NCI-H345 (cell line): ENCODE measurements at places on chromosomes 5 and 9.

- no peak for DNase-seq
Observed at GRCh38 chr5:178576591-178577351, 13.4 kb downstream of the COL23A1 start.

DNA sequence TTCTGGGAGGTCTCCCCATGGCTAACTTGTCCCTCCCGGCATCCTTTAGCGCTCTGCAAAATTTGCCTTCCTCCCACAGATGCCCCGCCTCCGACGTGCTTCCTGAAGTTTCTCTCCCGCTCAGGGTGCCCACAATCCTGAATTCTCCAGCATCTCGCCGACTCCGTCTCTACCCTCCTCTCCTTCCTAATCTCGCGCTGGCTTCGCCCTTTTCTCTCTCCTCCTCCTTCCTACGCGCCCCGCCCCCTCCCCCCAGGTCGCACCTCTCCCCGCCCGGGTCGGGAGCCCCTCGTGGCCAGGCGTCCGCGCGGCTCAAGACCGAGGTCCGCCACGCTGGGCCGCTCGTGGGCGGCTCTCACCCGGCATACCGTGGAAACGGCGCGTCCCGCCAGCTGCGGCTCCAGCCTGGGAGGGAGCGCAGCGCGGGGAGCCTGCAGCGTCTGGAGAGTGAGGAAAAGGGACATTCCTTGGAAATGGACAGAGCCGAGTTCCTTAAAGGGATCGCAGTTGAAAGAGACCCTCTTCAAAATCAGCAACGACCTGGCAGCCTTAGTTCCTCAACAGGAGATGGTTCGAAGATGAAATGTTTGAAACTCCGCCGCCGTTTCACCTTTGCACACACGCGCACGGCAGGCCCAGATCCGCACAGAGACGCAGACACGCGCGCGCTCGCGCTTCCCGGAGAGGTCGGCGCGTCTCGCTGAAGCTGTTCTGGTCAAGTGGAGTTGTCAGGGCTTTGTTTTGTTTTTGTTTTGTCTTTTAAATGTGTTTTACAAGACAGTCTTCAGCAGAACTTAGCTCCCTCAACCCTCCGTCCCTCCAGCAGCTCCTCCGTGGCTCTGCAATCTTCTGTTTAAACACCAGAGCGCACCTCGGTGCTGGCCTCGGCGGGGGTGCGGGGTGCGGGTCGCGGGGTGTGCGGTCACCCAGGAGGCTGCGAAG, 5.0 kb upstream of the IRX2 start:
- DNase-seq: no peak

- DNase-seq: no peak
Observed at GRCh38 chr5:177067503-177067902, 19.2 kb upstream of the FGFR4 start.

GRCh38 chr9:36332006-36332405, 68.1 kb downstream of the RNF38 start:
- no peak for DNase-seq

DNA sequence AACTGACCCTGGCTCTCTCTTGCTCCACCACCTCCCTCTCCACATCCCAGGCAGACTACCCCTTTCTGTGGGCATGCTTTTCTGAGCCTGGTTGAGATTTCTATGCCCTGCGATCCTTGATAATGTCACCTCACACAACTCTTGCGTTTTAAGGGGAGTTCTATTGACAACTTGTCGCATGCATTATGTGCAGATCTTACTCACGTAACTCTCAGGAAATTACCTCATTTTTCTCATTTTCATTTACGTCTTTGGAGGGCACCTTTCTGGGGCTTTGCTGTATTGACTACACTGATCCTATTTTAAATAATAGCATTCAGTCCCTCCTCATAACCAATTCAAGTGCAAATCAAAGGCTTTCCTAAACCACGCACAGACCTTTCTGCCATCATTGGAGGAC, 140.4 kb upstream of the WWC1 start:
- no peak for DNase-seq

DNA sequence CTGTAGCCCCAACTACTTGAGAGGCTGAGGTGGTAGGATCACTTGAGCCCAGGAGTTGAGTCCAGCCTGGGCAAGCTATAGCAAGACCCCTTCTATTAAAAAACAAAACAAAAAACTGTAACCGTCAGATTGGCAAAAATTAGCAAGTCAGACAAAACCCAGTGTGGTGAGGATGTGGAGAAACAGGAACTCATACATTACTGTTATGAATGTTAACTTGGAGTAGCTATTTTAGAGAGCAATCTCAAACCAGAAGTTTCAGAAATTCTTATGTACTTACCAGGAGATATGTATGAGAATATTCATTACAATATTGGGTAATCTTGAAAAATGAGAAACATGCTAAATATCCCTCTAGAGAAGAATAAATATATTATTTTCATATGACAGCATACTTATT, 120.3 kb downstream of the INVS start:
- DNase-seq: no peak
